ENCODE measurements at places on chromosomes 7 and 10.

- DNase-seq, result no peak
Measured at GRCh38 chr7:67990003-67990402, 993.4 kb downstream of the TYW1 start.

DNA sequence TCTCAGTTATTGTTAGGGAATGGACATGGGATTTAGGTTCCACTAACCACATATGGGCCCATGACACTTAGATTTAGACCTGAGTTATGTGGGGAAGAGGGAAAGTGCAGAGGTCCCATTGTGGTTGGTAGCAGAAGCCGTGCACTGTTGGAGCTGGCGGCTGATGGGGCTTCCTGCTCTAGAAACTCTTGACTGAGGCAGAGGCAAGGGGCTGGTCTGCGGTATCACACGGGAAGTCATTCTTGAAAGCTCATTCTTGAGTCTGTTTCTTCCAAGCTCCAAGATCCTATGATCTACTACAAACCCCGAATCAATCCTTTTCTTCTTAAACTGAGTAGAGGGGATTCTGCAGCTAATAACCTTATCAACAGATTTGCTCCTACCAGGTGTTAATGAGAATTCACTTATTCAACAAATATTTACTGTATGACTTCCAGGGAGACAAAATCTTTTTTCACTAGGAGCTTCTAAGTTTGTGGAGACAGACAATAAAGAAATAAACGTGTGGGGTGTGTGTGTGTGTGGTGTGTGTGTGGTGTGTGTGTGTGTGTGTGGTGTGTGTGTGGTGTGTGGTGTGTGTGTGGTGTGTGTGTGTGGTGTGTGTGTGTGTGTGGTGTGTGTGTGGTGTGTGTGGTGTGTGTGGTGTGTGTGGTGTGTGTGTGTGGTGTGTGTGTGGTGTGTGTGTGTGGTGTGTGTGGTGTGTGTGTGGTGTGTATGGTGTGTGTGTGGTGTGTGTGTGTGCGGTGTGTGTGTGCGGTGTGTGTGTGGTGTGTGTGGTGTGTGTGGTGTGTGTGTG is 57.1 kb downstream of the AOC1 start:
- no peak for DNase-seq

GRCh38 chr10:33612551-33612950 is 278.1 kb upstream of the NRP1 start:
- no peak for DNase-seq

DNA sequence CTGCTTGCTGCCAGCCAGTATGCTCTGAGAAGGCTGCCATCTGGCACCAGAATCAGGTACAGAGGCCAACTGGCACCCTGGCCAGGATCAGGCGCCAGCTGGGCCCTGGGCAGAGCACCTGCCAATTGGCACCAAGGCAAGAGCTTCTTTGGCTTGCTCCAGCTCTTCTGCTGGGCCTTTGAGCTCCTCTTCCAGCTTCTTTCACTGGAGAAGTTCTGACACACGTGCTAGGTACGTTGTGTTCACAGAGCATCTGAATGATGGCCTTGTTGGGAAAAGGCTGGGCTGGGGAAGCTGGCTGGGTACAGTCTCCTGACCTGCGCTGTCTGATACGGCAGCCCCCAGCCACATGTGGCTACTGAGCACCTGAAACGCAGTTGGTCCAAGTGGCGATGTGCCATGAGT is 31.7 kb upstream of the OPALIN start:
- DNase-seq, result peak; percentile 1

DNA sequence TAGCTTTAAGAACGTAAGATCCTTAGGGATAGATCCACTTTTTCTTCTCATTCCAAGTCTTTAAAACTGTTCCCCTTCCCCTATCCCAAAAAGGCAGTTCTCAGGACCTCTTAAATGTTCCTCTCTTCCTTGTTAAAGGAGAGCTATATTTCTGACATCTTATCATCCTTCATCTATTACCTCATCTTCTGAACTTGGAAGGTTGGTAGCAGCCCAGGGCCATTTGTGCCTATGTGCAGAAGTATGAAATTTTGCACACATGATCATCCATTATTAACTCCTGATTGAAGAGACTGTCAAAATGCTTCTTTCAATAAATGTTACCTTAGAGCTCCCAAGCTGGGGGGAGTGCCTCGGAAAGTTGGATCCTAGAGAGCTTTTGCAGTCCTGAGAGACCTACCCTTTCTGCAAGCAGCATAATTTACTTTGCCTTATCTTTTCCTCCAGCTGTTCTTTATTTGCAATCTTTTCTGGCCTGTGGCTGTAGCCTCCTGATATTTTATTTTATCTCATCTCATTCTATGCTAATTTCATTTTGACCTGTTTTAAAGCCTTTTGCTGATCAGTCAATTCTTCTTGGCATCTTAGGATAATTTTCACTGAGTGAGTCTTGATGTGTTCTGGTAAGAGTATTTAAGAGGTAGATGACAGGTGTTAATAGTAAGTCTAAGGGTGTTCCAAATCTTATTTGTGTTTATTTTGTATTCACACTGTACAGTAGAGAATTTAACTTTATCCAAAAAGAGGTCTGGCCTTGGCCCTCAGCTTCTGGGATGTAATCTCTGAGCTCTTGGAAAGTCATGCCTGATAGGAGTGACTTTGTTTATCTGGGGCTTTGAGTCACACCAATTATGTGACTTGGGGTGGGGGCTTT is 135.0 kb upstream of the PDLIM1 start:
- DNase-seq, result no peak

GRCh38 chr10:110492069-110492822 is 5.5 kb upstream of the DUSP5 start:
- peak; percentile 52 for DNase-seq

GRCh38 chr7:120431016-120431415 is 158.0 kb downstream of the KCND2 start:
- no peak for DNase-seq

DNA sequence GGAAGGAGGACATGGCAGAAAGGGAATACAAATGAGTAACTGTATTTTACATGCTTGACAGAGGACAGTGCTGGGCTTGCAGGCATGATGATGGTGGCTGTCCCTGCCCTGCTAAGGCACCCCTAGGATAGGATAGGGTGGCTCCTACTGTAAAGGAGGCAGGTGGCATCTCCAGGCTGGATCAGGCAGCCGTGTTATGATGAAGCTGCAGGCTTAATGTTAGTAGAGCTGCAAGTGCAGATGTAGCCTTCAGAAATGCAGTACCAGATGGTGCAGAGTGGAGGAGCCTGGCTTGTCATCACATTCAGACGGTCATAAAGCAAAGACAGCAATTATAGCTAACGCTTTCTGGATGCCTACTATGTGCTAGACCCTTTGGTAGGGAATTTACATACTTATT is 287.9 kb upstream of the PODXL start:
- peak; percentile 87 for DNase-seq

DNA sequence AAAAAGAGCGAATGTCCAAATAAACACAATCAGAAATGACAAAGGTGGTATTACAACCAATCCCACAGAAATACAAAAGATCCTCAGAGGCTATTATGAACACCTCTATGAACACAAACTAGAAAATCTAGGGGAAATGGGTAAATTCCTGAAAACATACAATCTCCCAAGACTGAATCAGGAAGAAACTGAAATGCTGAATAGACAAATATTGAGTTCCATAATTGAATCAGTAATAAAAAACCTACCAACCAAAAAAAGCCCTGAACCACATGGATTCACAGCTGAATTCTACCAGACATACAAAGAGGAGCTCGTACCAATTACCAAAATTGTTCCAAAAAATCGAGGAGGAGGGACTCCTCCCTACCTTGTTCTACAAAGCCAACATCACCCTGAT is 56.1 kb upstream of the ZNF800 start:
- no peak for DNase-seq

- no peak for DNase-seq
Measured at GRCh38 chr7:19107081-19107355, 10.4 kb downstream of the TWIST1 start.

DNA sequence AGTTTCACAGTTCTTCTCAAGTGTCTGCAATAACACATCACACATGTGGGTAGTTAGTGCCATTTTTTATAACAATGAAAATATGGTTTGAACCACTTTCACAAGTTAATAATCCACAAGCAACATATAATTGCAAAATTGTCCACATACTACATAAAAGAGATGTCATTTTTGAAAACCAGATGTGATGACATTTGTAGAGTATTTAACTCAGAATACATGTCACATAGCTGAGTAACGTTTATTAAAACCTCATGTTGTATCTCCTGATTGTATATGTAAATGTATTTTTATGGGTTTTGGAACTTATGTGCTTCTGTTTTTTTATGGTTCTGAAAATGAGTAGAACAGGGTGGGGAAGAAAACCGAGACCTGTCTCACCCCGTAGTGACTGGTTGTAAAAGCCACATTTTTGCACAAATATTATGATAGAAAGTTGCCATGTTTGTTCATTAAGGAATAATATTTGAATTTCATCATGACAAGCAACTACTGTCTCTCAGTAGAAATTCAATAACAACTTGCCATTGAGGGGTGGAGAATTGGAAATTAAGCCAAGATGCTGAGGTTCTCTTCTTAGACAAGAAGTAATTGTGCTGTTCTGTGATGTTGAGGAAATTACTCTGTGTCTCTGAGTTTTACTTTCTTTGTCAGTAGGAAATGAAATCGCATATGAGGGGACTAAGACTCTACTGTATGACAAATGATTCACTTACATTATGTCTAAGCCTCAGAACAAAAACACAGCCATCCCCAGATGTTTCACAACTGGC is 29.2 kb upstream of the EGFR start:
- no peak for DNase-seq

GRCh38 chr7:114405427-114405826 is 9.2 kb upstream of the FOXP2 start:
- no peak for DNase-seq

DNA sequence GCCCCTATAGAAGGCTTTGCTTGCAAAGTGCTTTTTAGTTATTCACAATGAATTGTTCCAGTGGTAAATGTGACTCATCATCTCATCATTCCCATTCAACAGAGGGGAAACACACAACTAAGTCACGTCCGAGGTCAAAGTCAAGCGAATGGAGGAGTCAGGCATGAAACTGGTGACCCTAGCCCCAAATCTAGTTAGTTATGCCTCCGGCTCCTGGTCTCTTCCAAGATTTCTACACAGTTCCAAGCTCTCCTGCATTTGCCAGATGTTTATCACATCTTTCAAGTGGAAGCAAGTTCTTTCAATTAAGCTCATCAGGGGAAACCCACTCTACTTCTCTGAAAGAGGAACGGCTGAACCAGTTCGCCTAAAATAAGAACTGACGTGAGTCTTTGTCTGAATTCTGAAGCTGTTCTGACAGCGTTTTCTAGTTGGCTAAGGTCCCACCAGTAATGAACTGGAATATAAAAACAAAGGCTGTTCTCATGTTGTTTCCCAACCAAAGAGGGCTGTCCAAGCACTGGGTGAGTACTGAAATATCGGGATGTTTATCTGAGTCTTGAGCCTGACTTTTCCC is 140.9 kb upstream of the NRBF2 start:
- DNase-seq, result no peak

DNA sequence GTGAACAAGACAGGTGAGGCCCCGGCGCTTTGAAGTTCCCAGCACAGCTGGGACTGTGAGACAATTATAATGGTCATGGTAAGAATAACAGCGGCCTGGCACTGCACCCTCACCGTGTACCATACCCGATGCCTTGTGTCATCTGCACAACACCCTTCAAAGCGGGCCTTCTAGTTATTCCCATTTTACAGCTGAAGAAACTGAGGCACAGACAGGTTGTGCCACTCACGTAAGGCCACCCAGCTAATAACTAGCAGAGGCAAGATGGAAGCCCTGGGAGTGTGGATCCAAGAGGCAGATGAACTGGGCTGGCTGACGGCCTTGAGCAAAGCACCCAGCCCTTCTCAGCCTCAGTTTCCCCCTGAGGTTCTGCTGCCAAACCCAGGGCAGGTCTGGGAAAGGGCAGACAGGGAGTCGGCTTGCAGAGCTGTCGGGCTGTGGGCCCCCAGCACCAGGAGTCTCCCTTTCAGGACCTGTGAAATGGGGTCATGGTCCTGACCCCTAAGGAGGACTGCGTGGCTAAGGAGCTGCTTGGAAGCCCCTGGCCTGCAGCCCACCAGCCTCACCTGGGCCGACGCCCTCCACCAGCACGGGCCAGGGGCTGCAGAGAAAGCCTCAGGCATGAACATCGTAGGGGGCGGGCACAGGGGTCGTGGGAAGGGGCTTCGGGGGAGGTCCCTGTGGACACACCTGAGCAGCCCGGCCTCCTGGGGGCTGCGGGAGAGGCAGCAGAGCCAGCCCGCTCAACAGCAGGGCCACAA is 15.3 kb upstream of the LFNG start:
- no peak for DNase-seq

- no peak for DNase-seq
Measured at GRCh38 chr10:47370878-47371277, 13.2 kb downstream of the ZNF488 start.

- DNase-seq, result no peak
Measured at GRCh38 chr7:42926204-42926603, 5.8 kb downstream of the PSMA2 start.

DNA sequence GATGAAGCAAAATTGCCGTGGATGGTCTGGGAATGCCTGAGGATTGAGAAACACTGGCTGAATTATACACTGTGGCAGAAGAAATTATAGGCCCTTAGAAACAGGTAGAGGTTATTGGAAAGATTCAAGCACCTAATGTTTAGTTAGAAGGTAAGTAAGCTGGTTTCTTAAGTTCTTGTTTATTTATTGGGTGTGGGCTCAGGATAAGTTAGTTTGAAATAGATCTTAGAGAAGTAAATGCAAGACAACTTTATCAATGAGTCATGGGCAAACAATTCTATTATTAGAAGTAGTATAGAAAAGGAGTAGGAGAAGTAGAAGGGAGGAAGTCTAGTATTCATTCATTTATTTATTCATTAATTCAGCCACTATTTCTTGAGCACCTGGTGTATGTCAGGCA is 96.5 kb downstream of the KAT6B start:
- DNase-seq, result no peak

DNA sequence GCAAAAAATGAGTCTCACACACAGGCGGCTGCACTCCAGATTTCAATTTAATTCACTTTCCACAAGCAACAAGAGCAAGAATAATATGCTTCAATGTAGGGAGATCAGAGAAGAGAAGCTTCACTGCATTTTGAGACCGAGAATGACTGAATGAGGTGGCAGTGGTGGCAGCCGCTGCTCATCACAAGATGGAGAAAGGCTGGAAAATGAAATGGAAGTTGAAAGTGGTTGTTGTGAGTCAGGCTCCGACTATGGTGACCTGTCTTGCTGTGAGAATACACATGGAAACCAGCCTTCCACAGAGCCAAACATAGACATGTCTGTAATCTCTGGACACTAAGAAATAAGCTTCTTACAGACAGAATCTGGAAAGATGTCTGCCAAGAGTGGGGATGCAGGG is 499.6 kb upstream of the LRRN3 start:
- no peak for DNase-seq

DNA sequence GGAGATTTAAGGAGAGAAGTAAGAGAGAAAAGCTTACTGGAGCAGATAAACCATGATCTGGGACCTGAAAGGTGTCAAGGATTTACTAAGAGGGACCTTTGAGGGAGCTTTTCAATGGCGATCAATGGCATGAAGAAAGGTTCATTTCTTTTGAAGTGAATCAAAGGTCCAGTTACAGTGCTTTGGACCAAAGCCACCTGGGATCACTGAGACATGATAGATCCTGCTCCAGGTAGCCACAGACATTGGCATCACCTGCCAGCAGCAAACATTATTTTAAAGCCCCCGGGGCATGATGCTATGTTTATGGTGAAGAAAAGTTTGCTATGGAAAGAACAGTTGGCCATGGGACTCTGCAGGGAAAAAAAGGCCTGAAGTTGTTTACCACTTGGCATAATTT is 109.4 kb downstream of the SLC25A13 start:
- DNase-seq, result no peak

Data from NCI-H524 (cell line).